WTC11 (cell line): ENCODE measurements at places on chromosomes 1 and 21.

DNA sequence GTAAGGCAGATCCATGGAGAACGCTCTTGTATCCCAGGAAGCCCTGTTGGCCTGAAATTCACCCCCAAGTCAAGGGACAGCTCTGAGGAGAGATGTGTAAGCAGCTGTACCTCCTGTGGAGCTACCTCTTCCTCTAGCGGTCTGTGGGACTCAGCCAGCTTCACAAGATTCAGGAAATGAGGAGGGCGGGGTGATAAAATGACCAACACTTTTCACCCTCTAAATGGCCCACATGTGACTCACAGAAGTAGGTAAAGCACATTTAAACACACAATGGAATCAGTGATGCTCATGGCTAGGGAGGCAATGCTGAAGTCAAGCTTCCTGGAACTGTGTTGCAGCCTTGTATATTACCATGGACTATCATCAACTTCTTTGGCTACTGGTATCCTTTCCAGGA, at the start of gene SH2D1B:
SH2D1B (minus strand) TSS at position 135 of the 400 bp plus-strand sequence; CDS start at position 15, 120 bp downstream.
- no peak for DNase-seq

- no peak for DNase-seq
Observed at GRCh38 chr1:57916041-57916440, 492.2 kb upstream of the DAB1 start.

GRCh38 chr1:176241385-176242015, 34.4 kb upstream of the COP1 start:
- DNase-seq = no peak

DNA sequence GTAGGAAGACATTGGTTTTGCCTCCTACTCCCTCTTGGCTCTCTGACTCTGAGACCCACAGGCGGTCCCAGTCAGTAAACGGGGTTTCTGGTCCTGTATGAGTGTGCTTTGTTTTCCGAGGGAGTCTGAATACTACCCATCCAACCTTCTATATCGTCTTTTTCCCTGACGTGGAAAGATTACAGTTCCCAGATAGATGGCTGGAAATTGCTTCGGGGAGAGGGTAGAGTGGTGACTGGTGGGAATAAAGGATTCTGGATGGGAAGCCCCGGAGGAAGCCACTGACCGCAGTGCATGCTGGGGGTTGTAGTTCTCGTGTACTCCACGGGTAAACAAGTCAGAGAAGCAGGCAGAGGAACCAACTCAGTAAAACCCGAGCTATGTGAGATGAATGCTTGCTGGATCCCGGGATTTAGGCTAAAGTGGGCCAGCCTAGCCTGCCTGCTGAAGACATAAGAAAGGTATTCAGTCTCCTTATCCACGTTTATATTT, 66.2 kb upstream of the IRF2BP2 start:
- DNase-seq = peak; percentile 80

- no peak for DNase-seq
Observed at GRCh38 chr1:119735217-119735616, 23.5 kb downstream of the PHGDH start.

DNA sequence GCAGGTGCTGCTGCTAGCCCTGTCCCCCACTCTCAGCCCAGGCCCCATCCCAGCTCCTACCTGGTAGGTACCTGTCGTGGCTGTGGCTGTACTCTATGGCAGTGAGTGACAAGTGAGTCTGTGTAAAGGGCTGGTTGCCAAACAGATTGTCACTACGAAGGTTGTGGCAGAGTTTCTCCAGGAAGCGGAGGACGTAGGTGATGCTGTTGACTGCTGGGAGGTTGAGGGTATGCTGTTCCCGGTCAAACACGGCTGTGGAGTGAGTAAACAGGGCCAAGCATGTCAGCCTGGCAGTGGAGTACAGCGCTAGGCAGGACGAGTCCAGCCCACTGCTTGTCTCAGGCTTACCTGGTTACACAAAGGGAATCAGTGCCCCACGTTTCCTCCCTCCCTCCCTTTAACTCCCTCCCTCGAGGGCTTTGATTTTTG, 24.8 kb upstream of the SLFNL1 start:
- DNase-seq = no peak

GRCh38 chr1:94055459-94056122, 65.4 kb downstream of the ABCA4 start:
- no peak for DNase-seq

DNA sequence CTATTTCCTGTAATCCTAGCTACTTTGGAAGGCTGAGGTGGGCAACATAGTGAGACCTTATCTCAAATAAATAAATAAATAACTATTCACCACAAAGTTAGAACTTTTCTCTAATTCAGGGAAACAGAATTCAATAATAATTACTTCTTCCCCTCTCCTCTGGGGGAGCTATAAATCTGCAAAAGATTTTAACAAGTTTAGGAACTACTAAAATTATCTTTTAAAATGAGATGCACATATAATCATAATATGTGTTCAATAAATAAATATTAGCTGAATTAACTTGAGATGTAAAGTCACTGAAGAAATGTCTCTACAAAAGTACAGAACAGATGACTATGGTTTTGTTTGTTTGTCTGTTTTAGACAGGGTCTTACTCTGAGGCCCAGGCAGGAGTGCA, 14.1 kb downstream of the WDR47 start:
- DNase-seq = no peak

DNA sequence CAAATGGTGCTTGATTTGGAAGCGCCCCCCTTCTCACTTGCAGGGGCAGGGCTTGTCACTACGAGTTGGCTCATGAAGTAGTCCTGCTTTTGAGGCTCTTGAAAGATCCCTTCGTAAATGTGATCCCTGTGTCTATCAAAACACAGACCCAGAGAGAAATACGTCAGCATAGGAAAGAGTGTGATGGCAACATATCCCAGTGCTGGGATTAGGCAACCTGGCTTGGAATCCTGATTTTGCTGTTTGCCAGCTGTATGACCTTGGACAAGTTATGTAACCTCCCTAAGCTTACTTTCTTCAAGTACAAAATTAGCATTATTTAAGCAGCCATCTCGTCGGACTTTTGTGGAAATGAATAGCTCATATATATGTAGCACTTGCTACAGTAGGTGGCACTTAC, 228.4 kb downstream of the ATG4C start:
- DNase-seq = no peak

- peak; percentile 5 for DNase-seq
Observed at GRCh38 chr1:20719261-20719660, 1.5 kb upstream of the KIF17 start.

GRCh38 chr21:45816794-45817193, 164.8 kb upstream of the COL6A1 start:
- DNase-seq = no peak

DNA sequence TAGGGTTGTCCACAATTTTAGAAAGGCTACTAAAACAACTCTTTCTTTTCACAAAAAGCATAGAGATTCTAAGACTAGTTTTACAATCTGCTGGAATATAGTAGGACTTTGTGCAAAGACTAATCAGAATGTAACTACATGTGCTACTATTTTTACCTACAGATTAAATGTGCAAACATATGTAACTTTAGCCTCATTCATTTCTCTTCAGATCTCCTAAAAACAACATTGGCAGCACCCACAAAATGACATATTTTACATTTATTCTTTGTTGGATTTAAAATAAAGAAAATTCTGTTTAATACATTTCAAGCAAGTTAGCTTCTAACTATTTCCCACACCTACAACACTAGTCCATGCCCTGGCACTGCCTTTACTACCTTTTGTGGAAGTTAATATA, 292.2 kb downstream of the AKT3 start:
- no peak for DNase-seq

DNA sequence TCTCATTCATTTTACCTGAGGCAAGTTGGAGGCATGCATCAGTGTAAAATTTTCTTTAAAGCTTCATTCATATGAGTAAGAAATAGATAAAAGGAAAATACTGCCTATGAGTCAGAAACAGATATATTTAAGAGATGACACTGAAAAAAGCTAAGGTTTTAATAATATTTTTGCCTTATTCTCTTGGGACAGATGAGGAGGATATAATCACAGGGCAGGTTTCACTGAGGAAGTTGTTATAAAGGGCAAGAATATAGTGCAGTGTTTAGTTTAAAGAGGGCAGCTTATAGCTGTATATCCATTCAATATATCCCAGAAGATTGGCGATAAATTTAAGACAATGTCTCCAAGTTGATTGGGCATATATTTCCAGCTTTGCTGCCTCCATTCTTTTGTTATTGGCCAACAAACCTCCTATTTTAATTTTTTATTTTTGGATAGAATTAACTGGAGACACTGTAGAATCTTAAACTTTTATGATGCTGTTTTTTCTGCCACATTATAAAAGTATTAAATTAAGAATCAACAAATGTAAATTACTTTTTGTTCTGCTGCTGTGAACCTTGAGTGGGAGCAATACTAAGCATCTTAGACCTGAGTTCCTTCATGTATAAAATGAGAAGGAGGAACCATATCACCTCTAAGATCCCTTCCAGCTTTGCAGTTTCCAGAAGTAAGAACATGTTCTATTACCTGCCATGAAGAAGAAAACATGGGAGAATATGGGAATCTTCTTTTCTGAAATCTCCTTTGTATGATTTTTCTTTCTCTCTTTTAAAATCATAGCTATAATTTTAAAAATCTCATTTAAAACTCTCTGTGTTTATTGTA, 171.6 kb downstream of the S1PR1 start:
- DNase-seq = no peak

GRCh38 chr1:82849460-82849859, 1048.7 kb downstream of the ADGRL2 start:
- DNase-seq = no peak

DNA sequence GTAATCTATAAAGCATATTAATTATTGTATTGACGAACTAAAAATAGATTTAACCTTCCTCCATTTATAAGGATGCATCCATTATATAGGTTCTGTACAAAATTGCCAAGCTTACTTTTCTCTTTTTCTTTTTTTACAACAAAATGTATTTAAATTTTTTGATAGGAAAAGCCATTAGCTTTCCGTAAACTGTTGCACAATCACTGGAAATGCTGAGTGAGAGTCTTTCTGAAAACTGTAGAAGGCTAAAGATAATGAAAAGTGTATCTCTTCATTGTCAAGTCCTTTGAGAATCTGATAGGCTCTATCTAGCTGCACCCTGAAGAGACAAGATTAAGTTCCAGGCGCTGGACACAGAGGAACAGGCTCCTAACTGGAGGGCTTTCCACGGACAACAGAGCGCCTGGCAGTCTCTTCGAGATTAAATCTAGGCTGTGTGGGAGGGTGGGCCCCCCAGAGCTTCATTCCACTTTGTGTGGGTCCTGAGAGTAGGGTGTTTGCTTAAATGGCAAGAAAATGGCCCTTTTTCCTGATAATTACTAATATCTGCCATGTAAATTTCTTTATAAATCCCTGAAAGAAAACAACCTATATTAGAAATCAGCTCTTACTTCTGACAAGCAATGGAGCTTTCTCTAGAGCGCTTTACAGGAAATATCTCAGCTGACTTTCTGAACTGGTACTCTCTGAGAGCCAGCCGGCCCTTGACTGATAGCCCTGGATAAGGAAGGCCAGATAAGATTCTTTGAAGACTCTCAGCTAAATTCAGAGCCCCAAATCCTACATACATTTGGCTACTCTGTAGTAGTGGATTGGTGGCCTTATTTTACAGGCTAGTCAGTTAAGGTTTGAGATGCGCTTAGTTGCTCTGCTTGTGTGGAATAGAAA, 108.3 kb downstream of the FMN2 start:
- no peak for DNase-seq

DNA sequence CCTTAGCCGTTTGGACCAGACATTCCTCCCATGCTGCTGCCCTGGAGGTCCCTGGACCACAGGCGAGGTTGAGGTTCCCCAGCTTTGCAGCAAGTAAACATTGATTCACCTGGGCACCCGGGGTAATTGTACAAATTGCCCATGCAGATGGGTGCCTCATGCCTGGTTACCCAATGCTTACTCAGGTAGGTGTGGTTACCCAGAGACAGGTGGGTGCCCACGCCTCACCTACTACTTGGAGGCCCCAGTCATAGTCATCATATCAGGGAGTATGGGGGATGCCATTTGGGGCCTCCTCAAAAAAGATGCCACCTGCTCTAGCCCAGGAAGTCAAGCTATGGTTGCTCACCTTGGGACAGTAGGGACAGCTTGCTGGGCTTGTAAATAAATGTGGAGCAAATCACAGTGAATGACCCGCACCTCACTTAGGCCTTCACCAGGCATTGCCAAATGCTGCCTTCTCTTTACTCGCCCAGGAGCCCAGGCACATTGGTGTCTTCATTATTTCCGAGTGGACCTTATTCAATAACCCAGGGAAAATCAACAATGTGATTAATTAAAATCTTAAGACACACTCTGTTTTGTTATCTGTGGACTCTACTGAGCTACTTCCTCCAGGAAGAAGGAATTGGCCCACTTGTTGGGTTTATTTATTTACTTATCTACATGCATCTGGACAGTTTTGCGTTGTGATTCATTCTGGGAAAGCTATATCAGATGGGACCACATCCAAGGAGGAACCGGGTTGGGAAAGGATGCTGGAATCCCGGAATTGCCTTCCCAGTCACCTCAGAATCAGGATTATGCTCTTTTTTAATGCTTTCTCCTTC, 35.6 kb upstream of the GRHL3 start:
- no peak for DNase-seq

GRCh38 chr1:69533343-69533742, 34.4 kb upstream of the LRRC7 start:
- DNase-seq = no peak

GRCh38 chr1:236532850-236533249, 9.1 kb downstream of the LGALS8 start:
- no peak for DNase-seq

DNA sequence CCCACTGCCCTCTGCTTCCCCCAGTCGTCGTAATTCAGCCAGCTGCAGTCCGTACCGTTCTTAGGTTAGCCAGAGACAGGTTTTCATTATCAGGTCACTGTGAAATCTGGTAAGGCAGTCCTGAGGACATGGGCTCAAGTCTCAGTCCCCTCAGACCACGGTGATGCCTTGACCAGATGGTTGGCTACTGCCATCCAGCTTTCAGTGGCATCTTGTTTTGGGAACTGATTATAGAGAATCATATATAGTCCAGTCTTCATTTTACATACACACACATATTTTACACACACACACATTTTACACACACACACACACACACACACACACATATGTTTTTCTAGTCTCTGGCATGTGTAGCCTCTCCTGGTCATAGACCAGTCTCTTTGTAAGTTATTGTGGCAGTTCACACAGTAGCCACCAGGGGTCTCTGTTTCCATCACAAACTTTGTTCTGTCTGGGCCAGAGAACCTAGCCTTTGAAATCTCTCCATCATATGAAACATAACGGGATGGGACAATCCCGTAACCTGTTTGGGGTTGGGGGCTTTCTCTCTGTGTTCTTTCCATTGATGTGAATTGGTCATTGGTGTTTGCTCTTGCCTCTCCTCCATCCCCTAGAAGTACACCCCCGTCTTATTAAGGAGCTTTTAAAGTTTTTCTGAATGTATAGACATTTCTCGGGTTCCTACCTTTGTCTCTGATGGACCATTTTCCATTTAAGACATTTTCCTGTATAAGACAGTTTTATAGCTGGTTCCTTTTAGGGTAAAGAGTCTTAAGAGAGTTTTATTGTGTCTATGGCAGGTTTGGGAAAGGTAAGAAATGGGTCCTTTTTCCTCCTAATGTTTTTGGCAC, 8.4 kb upstream of the IKBKE start:
- peak; percentile 78 for DNase-seq

GRCh38 chr1:49333906-49334305, 557.2 kb upstream of the BEND5 start:
- no peak for DNase-seq
